ENCODE measurements at places on chromosomes 16 and 17.

GRCh38 chr17:14922411-14922810, 342.7 kb downstream of the PMP22 start:
- no peak for DNase-seq

DNA sequence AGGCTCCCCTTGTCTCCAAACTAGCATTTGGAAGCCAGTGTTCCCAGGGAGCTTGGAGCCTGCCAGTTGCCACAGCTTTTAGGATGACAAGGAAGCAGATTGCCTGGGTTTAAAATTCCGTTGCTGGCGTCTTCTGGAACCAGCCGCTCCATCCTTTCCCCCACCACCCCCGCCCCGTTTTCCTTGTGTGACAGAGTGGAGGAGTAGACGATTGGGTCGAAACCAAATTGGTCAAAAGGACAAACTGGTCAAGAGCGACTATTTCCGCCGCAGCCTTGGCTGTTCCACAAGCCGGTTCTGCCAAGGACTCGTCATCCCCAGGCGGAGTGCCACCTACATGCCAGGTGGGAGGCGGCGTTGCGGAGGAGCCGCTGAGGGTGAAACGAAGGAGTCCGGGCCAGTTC, 91.1 kb downstream of the RPA1 start:
- DNase-seq = no peak

- DNase-seq = no peak
These were observed 3.6 kb downstream of the CBX8 start for GRCh38 chr17:79792984-79793923.

- DNase-seq = no peak
These were observed 115.2 kb upstream of the CNTNAP4 start for GRCh38 chr16:76162046-76162445.

DNA sequence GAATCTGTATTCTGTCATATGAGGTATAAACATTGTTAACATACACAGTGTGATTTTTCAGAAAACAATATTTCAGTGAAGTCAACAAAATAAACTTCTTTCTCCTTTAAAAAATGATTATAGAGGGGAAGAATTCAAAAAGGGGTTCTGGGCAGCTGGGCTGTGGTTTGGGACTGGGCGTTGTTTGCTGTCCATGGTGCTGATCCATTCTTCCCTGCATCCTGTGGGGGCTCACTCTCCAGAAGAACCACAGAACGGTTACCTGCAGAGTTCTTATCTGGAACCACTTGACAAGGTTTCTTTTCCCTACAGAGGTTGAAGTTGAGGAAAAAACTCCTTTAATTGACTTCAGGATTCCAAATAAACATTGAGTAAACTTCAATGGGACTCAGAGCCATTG, 1091.0 kb downstream of the CDH8 start:
- DNase-seq = no peak

DNA sequence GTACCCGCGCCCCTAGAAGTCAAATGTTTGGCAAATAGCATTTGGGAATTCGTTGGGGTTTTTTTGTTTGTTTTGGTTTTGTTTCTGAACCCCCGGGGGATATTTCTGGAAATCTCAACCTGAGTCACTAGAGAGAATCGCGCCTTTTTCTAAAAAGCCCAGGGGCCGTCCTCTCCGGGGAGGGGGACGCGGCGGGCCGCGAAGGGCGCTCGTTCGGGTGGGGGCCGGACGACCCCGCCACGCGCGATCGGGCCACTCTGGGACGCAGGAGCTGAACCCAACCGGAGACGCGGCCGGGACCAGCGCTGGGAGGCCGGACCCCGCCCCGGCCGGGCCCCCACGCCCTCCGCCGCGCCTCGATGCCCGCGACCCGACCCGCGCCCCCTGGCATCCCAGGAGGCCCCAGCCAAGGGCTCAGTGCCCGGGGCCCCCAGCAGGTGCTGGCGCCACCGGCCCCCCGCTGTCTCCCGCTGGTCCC, 302 bp downstream of the LITAF start:
- DNase-seq = peak; percentile 54

GRCh38 chr17:1126801-1127550, 52.8 kb downstream of the ABR start:
- no peak for DNase-seq

- no peak for DNase-seq
These were observed 11.9 kb upstream of the CD300E start for GRCh38 chr17:74635418-74635817.
